Activated CD4-positive, alpha-beta T cell treated with anti-CD3 and anti-CD28 coated beads, Interleukin-2, amount 10 ng/mL, durations not matched to agents 7 days and 5 days (primary cell): ENCODE measurements at places on chromosomes 4 and X.
A peak's percentile ranks its signal among the peaks of the same experiment; 100 is the strongest.

- no peak for DNase-seq
- no peaks in the 10 kb centered on the region for H3K36me3 ChIP-seq
- no peaks in the 10 kb centered on the region for H3K27me3 ChIP-seq
- peaks cover 7% of the 10 kb centered on the region for H3K4me1 ChIP-seq
- no peak overlapping the region for H3K27ac ChIP-seq
These were observed 17.3 kb upstream of the CXCL8 start for GRCh38 chr4:73723023-73723422.

DNA sequence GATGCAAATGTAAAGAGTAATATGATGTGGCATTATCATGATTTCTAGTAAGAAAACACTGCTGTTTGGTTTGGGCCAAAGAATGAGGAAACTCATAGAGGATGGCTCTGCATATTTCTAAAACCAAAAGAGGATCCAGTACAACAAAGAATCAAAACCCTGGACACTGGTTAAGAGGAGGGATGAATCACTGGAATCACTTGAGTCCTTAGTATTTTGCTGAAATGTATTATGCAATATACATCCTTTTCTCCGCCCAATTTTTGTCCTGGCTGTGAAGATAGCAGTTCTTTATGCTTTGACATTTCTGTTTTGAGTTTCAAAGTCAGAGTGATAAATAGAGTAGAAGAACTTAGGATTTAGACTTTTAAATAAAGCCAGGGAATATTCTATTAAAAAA lies 345.9 kb downstream of the PACRGL start:
- H3K4me3 ChIP-seq, result no peak overlapping the region
- no peak overlapping the region for H3K27ac ChIP-seq
- no peaks in the 10 kb centered on the region for H3K27me3 ChIP-seq
- no peaks in the 10 kb centered on the region for H3K4me1 ChIP-seq
- no peaks in the 10 kb centered on the region for H3K36me3 ChIP-seq
- no peak for DNase-seq

- H3K27me3 ChIP-seq, result no peaks in the 10 kb centered on the region
- no peaks in the 10 kb centered on the region for H3K4me1 ChIP-seq
- H3K27ac ChIP-seq, result no peak overlapping the region
These were observed 235.6 kb downstream of the STIM2 start for GRCh38 chr4:27096142-27096824.

GRCh38 chr4:185624259-185624589 lies 88.9 kb upstream of the PDLIM3 start:
- no peaks in the 10 kb centered on the region for H3K4me1 ChIP-seq
- no peaks in the 10 kb centered on the region for H3K27me3 ChIP-seq
- no peak overlapping the region for H3K27ac ChIP-seq
- DNase-seq, result no peak

DNA sequence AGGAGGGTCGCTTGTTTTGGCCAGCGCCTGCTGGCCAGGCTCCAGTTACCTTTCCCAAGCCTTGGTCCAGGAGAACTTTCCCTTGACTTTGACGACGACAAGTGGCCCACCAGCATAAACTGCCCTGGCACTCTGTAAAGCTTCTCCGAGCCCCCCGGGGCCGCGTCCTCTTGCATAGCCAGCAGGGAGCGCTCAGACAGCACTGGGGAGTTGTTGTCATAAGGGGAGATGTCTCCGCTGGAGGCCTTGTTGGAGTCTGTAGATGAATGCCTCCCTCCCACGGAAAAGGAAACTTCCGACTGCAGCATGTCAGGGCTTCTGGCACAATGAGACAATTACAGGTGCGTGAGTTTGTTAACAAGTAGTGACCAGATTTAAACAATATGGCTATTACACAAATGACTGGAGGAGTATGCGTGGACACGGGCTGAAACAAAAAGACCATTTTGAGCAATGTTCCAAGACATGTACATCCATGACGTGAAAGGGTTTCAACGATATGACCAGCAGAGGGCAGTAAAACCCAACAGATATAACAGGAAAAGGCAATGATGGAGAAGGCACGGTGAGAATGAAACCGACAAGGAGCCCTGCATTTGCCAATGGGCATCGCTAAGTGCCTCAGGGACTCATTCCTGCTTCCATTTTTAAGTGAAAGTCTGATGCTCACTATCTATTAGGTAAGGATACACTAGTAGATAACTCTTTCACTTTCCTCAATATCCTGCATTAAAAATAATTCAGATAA lies 33.0 kb downstream of the HCCS start:
- H3K36me3 ChIP-seq, result no peaks in the 10 kb centered on the region
- H3K4me1 ChIP-seq, result peaks cover 4% of the 10 kb centered on the region
- H3K4me3 ChIP-seq, result no peak overlapping the region

DNA sequence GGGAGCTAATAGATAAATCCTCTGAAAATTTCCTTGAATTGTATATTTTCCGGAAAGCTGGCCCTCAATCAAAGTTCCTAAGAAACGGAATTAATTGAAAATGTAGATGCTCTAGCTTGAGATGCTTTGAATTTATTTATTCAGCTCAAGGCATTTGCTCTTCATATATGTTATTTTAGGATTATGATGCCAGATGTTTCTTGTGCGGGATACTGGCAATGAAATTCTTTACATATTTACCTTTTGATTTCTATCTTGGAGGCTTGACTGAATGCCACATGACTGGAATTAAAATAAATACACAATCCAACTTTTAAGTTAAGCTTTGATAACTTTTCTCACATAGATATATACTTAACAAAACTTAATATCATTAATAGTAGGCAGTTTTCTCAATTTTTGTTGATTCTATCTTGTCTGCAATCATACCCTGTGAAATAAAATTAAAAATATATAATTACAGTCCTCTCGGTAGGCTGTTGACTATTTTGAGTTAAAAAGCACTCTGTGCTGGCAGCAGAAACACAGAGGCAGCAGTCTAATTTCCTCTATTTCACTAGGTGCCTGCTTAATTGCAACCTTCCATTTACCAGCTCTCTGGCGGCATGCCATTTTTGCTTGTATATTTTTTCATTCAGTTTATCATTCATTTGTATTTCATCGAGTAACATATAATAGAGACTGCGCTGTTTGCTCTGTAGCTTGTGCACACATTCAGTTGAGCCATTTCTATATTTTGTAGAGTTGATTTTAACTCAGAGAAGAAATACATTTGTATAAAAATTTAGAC lies 991.5 kb downstream of the ADGRL3 start:
- DNase-seq, result no peak
- no peak overlapping the region for H3K27ac ChIP-seq
- H3K36me3 ChIP-seq, result no peaks in the 10 kb centered on the region
- H3K27me3 ChIP-seq, result no peaks in the 10 kb centered on the region
- H3K4me3 ChIP-seq, result no peak overlapping the region
- no peaks in the 10 kb centered on the region for H3K4me1 ChIP-seq

DNA sequence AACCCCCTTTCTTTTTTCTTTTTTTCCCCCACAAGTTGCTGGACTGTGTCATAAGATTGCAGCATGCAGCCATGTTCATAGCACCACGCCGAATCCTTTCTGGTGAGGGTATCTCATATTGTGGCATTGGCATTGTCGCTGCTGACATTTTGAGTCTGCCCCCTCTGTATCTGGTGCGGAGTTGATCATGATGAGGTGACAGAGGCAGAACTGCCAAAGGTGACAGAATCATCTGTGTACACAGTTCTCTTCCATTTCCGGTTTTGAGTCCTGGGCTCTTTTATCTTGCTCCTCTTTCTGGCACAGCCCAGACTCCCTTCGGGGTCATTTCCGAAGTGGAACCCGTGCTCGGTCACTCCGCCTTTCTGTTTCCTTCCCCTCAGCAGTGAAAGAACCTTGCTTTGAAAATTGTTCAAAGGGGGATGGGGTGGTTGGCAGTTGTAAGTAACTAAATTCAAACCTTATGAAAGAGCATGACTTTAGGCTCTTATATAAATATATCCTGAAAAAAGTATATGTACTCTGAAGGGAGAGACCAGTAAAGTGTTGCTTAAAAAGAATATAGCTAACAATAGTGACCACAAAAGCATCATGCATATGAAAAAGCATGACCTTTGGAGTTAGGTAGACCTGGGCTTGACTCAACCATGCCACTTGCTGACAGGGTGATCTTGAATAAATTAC lies 55.0 kb upstream of the BMP2K start:
- peak overlapping the region; percentile 57 for H3K27ac ChIP-seq
- DNase-seq, result peak; percentile 51
- no peaks in the 10 kb centered on the region for H3K36me3 ChIP-seq
- H3K4me1 ChIP-seq, result peaks cover 22% of the 10 kb centered on the region

- no peak overlapping the region for H3K27ac ChIP-seq
- DNase-seq, result no peak
- H3K4me1 ChIP-seq, result peaks cover 14% of the 10 kb centered on the region
- no peaks in the 10 kb centered on the region for H3K36me3 ChIP-seq
These were observed 73.9 kb upstream of the IRF2 start for GRCh38 chr4:184548316-184548647.

DNA sequence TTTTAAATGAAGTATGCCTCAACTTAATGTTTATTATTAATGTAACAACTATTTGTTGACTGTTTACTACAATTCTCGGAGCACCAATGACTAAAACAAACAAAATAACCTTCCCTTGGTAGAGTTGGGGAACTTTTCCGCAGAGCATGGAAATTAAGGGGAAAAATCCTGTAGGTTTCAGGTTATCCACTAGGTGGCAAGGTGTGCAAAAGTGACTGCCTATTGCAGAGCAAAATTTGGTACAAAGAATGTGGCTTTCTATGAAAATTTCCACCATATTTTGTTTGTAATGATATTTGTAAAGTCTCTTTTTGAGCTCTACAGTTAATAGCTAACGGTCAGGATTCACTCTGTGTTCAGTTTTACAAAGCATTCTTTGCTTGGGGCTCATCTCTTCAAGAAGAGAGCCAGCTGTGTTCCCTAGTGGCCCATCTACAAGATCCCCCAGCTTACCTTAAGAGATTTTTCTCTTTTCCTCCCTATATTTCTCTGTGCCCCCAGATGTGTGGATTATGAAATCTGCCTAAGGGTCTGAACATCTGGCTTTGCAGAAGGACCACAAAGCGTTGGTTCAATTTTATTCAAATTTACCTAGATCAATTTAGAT lies 61.1 kb downstream of the FBXO8 start:
- H3K36me3 ChIP-seq, result no peaks in the 10 kb centered on the region
- peaks cover 62% of the 10 kb centered on the region for H3K27me3 ChIP-seq
- H3K4me3 ChIP-seq, result no peak overlapping the region

DNA sequence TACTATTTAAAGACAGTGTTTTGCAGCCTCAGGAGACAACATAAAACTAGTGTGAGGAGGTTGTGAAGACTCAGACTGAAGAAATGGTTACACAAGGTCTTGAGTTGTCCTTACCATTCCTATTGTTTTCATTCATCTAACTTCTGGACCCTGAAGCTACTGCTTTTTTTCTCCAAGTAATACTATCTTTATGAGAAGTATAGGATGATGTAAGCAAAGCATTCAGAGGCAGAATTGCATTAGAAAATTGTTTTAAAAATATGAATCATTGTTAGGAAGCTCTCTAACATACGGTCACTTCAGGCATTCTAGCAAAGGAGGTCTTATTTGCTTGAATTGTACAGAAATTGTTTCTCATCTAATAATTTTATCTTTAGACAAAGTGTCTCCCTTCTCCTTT lies 357.8 kb downstream of the TLL1 start:
- no peak overlapping the region for H3K27ac ChIP-seq
- no peaks in the 10 kb centered on the region for H3K36me3 ChIP-seq
- H3K27me3 ChIP-seq, result no peaks in the 10 kb centered on the region
- no peaks in the 10 kb centered on the region for H3K4me1 ChIP-seq

GRCh38 chr4:89829470-89830138 lies 7.4 kb downstream of the SNCA start:
- H3K27ac ChIP-seq, result peak overlapping the region; percentile 85
- peak; percentile 55 for DNase-seq
- H3K4me3 ChIP-seq, result peak overlapping the region; percentile 35
- peaks cover 10% of the 10 kb centered on the region for H3K27me3 ChIP-seq
- peaks cover 21% of the 10 kb centered on the region for H3K4me1 ChIP-seq

GRCh38 chr4:57182132-57182874 lies 72.1 kb upstream of the IGFBP7 start:
- H3K4me1 ChIP-seq, result no peaks in the 10 kb centered on the region
- no peak overlapping the region for H3K27ac ChIP-seq
- no peaks in the 10 kb centered on the region for H3K36me3 ChIP-seq
- no peak overlapping the region for H3K4me3 ChIP-seq

DNA sequence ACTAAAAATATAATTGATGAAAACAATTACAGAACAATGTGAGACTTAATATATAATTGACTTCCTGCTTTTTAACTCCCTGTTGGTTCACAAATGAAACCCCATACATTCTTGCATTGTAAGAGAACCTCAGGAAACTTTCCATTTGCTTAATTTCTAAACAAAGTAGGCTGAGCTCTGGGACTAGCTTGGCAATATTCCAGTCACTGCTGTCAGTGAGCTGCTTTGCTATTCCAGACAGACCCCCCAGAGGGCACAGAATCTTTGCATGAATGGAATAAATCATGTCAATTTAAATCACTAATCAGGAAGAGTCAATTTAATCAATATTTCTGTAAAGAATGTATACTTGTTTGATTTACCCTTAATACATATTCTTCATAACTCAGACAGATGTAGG lies 110.6 kb downstream of the NEXMIF start:
- H3K4me1 ChIP-seq, result no peaks in the 10 kb centered on the region
- no peak overlapping the region for H3K27ac ChIP-seq
- H3K36me3 ChIP-seq, result no peaks in the 10 kb centered on the region

DNA sequence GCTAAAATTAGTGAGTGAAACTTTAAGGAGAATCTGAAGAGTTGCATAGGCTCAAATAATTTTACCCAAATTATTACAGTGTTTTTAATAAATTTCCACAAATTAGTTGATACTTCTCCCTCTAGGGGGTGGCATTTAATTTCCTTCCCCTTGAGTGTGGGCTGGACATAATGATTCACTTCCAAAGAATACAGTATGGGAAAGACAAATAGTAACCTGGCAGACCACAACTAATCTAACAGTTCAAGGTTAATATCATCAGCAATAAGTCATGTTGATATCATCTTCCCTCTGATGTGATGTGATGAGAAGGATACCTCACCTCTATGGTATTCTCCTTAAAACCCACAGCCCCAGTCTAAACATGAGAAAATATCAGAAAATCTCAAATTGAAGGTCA lies 15.5 kb downstream of the PFKFB1 start:
- H3K27me3 ChIP-seq, result peaks cover 2% of the 10 kb centered on the region
- no peaks in the 10 kb centered on the region for H3K36me3 ChIP-seq
- no peak for DNase-seq
- no peak overlapping the region for H3K27ac ChIP-seq

DNA sequence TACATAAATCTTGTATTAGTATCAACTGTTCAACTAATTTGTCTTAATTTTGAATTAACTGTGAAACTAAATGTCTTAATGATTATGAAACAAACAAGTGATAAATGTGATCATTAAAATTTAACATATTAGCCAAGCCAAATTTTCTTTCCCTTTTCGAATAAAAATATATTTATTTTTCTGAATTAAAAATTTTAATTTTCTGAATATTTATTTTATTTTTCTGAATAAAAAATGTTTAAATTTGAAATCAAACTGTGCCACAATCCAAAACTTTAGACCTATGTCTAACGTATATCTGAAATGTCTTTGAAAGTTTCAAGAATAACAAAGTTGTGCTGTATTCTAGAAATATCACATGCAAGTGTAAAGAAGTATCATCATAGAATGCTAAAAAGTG lies 4.7 kb downstream of the GABRA2 start:
- H3K4me3 ChIP-seq, result no peak overlapping the region
- peaks cover 4% of the 10 kb centered on the region for H3K4me1 ChIP-seq
- peaks cover 17% of the 10 kb centered on the region for H3K27me3 ChIP-seq
- no peak overlapping the region for H3K27ac ChIP-seq
